ENCODE measurements at places on chromosomes 5 and 9.

- no peak for DNase-seq
Observed at GRCh38 chr5:132459983-132460838, 30.4 kb downstream of the IRF1 start.

- no peak for DNase-seq
Observed at GRCh38 chr5:643811-644271, 31.7 kb downstream of the CEP72 start.

DNA sequence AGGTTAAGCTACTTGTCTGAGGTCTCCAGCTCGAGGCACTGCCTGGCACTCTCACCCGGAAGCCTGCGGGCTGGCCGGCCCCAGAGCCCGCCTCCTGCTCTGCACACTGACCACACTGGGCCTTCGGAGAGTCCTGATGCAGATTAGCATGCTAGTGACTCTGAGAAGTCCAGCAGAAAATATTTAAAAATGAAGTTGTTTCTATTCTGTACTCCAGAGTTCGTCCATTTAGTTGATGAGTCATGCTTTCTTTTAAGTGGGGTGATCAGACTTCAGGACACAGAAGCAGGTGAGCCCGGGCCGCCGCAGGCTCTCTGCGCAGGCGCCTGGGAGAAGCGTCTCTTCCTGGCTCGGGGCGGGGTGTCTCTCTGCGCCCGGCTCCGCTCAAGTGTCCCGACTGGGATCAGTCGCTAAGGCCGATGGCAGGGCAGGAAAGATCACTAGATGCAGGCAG is 32.5 kb downstream of the FAM240B start:
- no peak for DNase-seq

DNA sequence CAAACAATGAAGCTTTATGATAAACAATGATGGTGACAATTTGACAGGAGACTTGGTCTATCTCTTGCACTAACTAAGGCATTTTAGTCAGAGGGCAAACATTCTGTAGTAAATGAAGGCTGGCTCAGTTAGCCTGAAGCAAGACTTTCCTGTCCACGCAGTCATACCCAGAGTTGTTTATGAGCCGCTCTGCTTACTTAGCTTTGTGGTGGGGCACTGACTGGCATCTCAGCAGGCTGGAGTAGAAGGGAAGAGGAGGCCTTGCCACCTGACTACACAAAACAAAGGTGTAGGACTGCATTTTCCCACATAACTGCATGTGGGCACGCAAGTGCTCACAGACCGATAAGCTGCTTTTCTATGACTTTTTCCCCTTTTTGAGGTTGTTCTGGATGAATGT is 133.7 kb upstream of the EPB41L4A start:
- DNase-seq, result no peak

- DNase-seq, result no peak
Observed at GRCh38 chr9:127505396-127506116, 54.2 kb downstream of the LRSAM1 start.

Data from esophagus squamous epithelium (tissue), 5 donors.